Urinary bladder (tissue), 4 donors: ENCODE measurements at places on chromosomes 1 and 21.

DNA sequence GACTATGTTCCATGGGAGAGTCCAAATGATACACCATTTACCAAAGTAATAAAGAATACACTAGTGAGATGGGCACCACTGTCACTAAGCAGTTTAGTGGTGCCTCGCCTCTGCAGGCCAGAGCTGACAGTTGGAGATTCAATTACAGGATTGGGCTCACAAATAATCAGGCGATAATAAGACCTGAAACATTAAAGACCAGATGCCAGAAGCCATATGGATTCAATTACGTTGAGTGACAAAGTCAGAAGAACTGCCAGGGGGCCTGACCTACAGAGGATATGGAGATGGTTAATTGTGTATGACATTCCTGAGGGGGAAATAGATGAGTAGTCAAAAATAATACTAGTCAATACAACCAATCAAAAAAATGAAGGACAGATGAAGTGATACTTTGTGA is 65.2 kb upstream of the ST6GALNAC5 start:
- DNase-seq: no peak

- DNase-seq: no peak
Observed at GRCh38 chr21:42311160-42311559, 4.0 kb downstream of the TFF3 start.

- peak; percentile 18 for DNase-seq
Observed at GRCh38 chr1:113654883-113655282, 104.4 kb downstream of the PHTF1 start.

DNA sequence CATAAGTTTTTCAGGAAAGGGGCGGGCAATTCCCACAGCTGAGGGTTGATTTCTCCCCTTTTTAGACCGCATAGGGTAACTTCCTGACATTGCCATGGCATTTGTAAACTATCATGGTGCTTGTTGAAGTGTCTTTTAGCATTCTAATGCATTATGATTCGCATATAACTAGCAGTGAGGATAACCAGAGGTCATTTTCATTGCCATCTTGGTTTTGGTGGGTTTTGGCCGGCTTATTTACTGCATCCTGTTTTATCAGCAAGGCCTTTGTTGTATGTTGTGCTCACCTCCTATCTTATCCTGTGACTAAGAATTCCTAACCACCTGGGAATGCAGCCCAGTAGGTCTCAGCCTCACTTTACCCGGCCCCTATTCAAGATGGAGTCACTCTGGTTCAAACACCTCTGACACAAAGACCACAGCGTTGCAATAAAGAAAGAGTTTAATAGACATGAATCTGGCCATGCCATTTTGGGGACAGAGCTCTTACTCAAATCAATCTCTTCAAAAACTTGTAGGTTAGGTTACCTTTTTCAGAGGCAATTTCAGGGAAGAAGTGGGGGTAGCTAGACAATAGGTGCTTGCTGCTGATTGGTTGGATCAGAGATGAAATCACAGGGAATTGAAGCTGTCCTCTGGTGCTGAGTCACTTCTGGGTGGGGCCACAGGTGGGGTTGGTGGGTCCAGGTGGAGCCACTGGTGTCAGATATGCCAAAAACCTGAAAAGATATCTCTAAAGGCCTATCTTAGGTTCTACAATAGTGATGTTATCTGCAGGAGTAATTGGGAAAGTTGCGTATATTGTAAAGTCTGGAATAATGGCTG is 23.3 kb downstream of the TBX19 start:
- DNase-seq: no peak
